ENCODE measurements at places on chromosomes 11 and 22.

DNA sequence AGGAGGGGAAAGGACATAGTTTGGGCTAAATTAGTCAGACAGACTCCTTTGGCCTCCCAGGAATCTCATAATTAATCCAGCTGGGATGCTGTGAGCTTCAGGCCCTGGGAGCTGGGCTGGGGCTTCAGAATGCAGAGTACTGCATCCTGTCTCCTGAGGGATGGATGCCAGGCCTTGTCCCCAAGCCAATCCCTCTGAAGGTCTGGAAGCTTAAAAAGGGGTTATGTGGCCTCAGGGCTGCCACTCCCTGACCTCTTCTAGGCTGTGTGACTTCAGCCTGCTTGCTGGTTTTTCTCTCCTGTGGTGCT lies 6.9 kb upstream of the LRRC32 start:
- DNase-seq = no peak

- no peak for DNase-seq
Observed at GRCh38 chr11:111115890-111116289, 129.6 kb upstream of the POU2AF2 start.

DNA sequence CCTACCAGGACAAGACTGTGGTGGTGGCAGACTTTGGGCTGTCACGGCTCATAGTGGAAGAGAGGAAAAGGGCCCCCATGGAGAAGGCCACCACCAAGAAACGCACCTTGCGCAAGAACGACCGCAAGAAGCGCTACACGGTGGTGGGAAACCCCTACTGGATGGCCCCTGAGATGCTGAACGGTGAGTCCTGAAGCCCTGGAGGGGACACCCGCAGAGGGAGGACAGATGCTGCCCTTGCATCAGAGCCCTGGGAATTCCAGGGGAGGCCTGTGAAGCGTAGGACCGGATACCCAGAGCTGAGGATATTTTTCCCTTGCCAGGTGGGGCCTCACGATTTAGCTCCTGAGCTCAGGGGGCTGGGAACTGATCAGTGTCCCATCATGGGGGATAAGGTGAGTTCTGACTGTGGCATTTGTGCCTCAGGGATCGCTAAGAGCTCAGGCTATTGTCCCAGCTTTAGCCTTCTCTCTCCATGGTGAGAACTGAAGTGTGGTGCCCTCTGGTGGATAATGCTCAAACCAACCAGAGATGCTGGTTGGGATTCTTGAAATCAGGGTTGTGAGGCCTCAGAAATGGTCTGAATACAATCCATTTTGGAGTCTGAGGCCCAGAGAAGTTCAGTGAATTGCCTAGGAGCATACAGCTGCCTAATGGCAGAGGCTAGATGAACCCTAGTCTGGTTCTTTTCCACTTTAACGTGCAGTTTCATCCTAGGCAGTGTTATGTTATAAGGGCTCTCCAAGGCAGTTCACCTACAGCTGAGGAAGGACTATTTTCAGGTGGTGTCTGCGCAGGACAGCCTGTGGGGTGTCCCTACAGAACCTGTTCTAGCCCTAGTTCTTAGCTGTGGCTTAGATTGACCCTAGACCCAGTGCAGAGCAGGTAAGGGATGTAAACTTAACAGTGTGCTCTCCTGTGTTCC lies 19.5 kb downstream of the PIK3IP1 start:
- DNase-seq = peak; percentile 50

GRCh38 chr11:64556721-64557250 lies 34.2 kb upstream of the SLC22A12 start:
- DNase-seq = no peak

GRCh38 chr22:44050766-44051355 lies 26.8 kb downstream of the PARVB start:
- no peak for DNase-seq

- no peak for DNase-seq
Observed at GRCh38 chr11:126152586-126152985, 58.9 kb downstream of the RPUSD4 start.

DNA sequence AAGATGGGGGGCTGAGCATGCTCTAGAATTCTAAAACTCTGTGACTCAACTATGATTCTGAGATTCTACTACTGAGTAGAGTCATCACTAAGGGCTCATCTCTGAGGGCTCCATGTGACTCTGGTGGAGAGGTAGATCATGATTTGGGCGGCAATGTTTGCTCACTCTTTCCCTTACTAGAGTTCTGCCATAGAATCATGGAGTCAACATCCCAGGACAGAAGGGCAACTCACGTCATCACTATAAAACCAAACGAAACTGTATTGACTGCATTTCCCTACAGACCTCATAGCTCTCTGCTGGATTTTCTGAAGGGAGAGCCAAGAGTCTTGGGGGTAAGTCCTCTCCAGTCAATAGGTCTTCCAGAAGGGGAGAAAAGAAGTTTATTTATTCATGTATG lies at the start of gene MS4A14:
TSS of gene MS4A14 (plus strand) at position 78 of the 400 bp plus-strand sequence. CDS start at position 198, 120 bp downstream.
- DNase-seq = no peak

- DNase-seq = no peak
Observed at GRCh38 chr11:68142028-68142412, 20.8 kb upstream of the CHKA start.

DNA sequence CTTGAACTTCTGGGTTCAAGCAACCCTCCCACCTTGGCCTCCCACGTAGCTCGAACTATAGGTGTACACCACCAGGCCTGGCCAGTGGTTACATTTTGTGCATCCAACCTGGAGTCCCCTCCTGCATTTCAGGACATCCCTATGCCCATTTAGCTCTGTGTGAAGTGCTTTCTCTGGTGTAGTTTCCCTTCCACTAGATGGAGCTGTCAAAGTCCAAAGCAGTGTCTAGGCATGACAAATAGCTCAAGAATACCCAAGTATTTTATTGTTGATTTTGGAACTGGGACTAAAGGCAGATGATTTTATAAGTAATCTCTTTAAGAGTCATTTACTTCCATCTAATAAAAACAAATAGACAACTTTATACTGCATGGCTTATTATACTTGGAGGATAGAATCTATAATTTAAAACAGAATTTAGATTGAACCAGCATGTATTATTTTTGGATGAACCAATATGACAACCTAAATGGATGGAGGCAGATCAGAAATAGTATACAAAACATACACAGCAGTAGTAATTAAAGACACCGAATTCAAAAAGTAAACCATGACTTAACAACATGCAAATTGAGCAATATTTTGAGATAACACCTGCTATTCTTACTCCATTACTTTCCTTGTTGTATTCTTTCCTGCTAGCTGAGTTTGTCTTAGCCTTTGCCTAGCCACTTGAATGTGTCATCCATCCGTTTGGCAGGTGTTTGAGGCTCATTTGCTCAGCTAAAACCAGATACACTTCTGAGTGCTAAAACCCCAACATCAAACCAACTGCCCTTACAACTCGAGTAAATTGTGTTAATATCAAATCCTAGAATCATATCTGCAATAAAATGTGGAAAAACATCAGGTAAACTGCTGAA lies 37.7 kb downstream of the EIF4ENIF1 start:
- DNase-seq = peak; percentile 62

- no peak for DNase-seq
Observed at GRCh38 chr22:42787357-42787736, 66.7 kb upstream of the A4GALT start.

Measured in brain microvascular endothelial cell (primary cell).